ENCODE measurements at places on chromosomes 5 and 9.
A peak's percentile ranks its signal among the peaks of the same experiment; 100 is the strongest.

GRCh38 chr5:122959740-122960445 lies 76.6 kb downstream of the PPIC start:
- no peak for DNase-seq

DNA sequence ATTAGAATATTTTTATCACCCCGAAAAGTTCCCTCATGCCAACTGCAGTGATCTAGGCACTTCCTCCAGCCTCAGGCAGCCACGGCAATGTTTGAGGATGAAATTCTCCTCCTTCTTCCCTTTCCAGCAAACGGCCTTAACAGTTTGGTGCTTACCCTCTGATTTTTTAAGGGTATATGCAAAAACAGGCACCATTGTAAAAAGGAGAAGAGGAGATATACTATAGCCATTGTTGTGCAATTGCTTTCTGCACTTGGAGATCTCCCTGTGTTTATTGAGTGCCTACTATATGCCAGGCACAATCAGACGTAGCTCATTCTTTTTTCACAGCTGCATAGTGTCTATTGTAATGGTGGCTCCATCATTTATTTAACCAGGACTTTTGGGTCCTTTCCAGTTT lies 29.4 kb downstream of the GSN start:
- no peak for DNase-seq

GRCh38 chr5:59579101-59579823 lies 314.3 kb downstream of the PDE4D start:
- DNase-seq = no peak

DNA sequence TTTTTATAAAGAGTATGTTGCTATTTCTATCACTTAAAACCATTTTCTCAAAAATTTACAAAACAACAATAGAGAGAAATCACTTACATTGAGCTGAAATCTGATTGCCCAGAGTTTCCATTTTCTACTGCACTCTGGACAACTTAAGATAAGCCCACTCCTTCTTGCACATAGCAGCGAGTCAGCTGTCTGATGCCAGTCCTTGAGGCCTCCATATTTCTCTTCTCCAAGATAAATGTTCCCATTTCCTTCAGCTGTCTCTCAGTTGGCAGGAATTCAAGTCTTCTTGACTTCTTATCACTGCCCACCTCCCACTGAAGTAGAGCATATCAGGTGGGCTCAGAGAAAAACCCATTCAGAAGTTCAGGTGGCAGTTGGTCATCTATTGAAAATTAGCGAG lies 78.5 kb upstream of the PIP5K1B start:
- no peak for DNase-seq

DNA sequence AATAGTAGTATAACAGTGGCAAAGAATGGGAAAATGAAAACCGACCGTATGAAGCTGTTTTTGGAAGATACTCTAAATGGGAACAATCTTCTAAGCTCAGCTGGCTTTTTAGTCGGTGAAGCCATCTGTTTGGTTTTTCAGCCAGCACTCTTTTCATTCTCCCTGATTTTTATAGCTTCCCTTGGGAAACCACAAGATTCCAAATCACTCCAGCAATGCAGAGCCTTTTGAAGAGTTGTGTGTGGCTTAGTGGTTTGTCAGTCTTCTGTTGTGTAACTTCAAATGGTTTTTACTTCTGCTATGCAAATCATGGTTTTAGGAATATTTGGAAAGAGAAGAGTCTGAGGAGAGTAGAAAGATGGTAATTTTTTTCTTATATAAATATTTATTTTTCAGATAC lies 180.7 kb downstream of the KDM4C start:
- DNase-seq = no peak

DNA sequence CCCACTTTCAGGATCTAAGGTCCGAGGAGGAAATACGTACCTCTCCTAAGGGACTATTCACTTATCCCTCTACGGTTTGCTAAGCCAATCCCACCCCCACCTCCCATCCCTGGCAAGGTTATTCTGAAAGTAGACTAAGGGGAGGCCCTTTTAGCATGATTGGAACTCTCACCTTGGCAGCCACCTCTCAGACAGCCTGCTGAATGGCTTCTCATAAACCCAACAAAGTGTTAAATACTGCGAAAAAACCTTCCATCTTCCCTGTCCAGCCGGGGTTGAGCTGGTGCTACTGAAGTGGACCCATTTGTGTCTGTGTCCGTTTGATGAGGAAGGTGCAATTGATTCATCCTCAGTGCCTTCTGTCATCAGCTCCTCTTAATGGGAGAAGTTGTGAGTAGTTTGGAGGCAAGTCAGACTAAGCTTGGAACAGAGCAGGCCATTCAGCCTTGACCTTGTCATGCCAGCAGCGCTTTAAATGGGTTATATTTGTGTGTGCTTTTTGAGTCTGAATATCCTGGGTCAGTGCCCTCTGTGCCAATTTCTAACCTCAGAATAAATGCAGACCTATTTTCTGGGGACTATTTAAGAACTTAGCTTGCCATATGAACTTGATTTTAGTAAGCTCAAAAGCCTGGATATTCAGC lies 476.3 kb upstream of the ZNF608 start:
- DNase-seq = no peak

- DNase-seq = no peak
Observed at GRCh38 chr9:37324691-37325490, 97.6 kb upstream of the GRHPR start.

- DNase-seq = peak; percentile 36
Observed at GRCh38 chr9:104028827-104029226, 65.3 kb upstream of the SMC2 start.

- no peak for DNase-seq
Observed at GRCh38 chr5:88821161-88821560, 61.8 kb downstream of the MEF2C start.

GRCh38 chr9:21402386-21403251 lies 6.3 kb upstream of the IFNA8 start:
- no peak for DNase-seq

DNA sequence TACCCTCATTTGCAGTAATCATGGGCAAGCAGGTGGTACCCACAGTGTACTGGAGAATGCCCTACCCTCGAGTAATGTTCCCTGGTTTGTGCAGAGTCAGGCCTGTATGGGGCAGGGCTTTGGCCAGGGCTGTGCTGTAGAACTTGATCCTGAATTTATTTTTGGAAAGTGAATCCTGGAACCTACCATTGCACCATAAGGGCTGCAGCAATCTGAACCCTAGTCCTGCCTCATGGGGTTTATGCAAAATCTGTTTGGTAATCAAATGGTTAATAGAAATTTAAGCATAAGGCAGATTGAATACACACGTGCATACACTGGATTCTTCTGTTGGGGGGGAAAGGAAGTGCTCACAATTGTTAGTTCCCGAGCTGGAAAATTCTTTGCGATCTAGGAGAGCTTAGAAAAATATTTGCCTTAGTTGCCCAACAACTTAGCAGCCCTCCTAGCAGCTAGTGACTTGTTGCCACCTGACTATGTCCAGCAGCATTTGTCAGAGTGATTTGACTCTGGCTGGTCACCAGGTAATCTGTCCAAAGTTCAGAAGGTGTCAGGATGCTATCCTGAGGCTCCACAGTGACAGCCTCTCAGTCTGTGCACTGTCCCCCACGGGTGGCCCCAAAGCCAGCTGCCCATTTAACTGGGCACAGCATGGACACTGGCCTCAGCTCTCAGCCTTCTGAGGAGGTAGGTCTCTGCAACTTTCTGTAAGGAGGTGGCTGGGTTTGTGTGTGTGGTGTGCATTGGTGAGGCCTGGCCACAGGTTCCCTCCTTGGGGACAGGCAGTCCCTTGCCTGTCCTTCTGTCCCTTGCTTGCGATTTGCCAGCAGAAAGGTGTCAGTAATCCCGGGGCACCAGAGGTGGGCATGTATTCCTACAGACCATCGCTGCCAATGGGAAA lies 8.3 kb downstream of the MVB12B start:
- no peak for DNase-seq

GRCh38 chr9:130128733-130129431 lies 43.3 kb upstream of the NCS1 start:
- peak; percentile 87 for DNase-seq

- DNase-seq = no peak
Observed at GRCh38 chr9:112817860-112818203, 67.3 kb downstream of the SNX30 start.

DNA sequence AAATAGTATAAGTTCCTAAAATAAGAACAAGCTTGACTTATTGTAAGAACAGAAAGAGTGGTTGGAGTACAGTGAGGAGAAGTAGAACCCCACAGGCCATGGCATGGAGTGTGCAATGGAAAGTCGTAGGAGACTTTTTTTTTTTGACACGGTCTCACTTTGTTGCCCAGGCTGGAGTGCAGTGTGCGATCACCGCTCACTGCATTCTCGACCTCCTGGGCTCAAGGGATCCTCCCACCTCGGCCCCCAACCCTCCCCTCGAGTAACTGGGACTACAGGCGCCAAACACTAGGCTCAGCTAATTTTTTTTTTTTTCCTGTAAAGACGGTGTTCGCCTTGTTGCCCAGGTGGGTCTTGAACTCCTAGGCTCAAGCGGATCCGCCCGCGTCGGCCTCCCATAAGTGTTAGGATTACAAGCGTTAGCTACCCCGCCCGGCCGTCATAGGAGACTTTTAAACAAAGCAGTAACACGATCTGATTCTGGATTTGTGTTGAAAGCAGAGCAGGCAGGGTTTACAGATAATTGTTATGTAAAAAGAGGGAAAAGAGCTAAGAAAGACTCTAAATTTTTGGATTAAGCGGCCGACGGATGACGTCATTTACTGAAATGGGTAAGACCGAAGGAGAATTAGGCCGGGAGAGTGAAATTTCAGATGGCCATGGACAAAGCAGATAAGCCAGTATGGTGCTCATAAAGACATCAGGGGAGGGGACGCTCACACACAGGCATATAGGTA lies 752 bp downstream of the TSTD2 start:
- no peak for DNase-seq

- no peak for DNase-seq
Observed at GRCh38 chr5:2158109-2158508, 275.4 kb upstream of the IRX4 start.

DNA sequence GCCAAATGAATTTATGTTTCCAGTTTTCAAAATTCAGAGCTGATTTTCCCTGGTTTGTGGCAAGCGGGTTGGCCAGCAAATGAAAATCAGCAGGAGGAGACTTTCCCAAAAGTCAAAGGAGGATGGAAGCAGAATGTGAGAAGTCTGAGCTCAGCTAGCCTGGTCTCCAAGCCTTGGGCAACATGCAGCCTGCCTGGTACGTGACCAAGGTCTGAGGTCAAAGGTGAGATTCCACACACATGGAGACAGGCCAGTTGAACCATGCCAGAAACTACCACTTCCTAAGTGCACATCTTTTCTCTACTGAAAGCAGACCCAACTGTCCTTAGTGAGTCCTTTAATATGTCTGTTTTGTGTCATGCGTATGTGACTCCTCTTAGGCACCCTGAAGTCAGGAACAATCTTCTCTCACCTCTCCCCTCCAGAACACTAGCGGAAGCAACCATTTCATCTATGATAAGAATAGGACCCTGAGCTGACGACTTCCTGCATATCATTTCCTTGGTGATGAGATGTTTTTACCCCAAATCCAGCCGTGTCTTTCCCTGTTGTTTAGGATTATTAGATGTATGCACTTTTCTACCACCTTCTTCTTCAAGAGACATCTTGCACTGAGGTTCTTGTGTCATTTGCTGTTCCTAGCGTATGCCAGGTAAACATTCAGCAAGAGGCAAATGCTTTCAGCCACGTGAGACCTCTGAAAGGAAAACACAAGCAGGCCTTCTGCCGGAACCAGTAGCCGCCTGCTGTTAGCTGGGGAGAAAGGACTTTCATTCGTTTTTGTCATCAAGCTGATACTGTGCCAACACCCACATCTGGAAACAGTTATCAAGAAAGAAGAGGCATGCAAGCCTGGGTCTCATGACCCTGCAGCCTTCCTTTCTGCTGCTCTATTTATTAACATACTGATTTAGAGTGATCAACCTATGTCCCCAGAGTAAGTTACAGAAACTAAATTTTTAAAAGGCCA lies 9.7 kb upstream of the TGFBI start:
- DNase-seq = no peak

- no peak for DNase-seq
Observed at GRCh38 chr5:98573834-98574320, 199.6 kb upstream of the RGMB start.

GRCh38 chr5:6349387-6349786 lies 29.0 kb downstream of the MED10 start:
- DNase-seq = no peak

GRCh38 chr5:72280581-72281069 lies 39.4 kb downstream of the MRPS27 start:
- DNase-seq = peak; percentile 12

- no peak for DNase-seq
Observed at GRCh38 chr5:169288066-169288930, 12.6 kb downstream of the SLIT3 start.

GRCh38 chr5:84149094-84149493 lies 235.6 kb downstream of the EDIL3 start:
- no peak for DNase-seq

DNA sequence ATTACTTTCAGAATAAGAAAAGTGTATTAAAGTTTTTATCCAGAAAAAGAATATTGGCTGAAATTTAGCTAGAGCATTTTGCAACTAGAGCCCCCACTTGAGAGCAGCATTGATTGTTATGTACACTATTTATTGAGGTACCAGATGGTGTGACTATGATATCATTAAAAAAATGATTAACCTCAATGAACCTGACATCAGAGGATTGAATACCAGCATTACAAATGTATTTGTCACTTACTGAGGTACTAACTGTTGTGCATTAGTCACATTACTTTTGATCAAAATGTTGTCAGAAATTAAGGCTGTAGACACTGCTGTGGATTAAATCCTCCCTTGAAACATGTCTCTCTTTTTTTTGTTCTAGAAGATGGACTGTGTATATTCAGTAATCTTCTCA lies 127.8 kb upstream of the DHFR start:
- no peak for DNase-seq

DNA sequence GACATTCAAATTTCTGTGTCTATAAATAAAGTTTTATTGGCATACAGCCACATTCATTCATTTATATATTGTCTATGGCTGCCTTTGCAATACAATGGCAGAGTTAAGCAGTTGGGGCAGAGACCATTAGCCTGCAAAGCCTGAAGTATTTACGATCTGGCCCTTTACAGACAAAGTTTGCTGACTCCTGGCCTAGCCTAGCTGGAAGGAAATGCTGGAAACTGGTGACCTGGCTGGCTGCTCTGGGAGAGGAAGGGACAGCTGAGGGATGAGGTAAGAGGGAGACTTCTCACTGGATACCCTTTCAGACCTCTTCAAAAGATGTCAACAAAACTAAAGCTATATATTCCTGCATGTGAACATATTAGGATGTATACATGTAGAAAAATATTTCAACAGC lies 66.0 kb upstream of the PPARGC1B start:
- DNase-seq = no peak

DNA sequence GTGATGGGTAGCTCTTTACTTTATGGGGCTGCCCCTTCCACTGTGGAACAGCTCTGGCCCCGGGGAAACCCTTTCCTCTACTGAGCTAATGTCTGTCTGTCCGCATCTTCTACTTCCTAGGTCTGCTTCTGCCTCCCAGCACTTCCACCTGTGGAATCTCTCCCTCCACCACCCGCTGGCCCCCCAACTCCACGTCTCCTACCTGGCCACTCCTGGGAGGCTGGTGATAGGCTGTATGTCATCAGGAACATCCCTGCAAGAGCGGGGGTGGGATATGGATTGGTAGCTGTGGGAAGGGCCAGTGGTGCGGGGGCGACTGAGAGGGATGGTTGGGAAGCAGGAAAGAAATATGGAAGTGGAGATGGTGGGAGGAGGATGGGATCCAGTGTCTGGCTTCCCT lies 9.2 kb downstream of the ALAD start:
- no peak for DNase-seq

- DNase-seq = no peak
Observed at GRCh38 chr5:71454913-71455312, 538 bp upstream of the BDP1 start.

Data from activated CD4-positive, alpha-beta T cell treated with anti-CD3 and anti-CD28 coated beads, Interleukin-2, amount 50 U/mL, for 16 hours (primary cell).